Colonic mucosa (tissue), 4 donors: ENCODE measurements at places on chromosomes 6 and 20. TPM values are rescaled to one million over a fixed set of nuclear protein-coding genes. Genes with fewer than 3 reads are reported as not detected.

- H3K4me3 ChIP-seq, result no peak overlapping the region
- H3K36me3 ChIP-seq, result no peaks in the 10 kb centered on the region
- no peaks in the 10 kb centered on the region for H3K4me1 ChIP-seq
- no peak for DNase-seq
- H3K27ac ChIP-seq, result no peak overlapping the region
These were observed 73.5 kb upstream of the DTNBP1 start for GRCh38 chr6:15736297-15736696.

DNA sequence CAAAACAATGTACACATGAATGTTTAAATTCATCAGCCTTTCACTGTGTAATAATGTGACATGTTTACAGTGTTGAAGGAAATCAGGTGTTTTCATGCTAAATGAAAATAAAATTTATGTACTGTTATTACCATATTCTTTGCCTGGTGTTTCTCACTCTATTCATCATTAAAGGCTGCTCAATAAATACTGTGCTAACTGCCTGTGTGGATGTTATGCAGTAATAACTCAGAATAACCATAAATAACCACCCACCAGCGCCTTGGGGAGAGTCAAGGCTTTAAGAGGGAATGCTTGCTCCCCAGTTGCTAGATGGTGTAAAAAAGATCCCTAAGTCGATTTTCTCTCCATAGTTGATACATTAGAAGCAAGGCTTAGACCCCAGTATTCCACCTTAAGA is 299.9 kb downstream of the EYA4 start:
- H3K36me3 ChIP-seq, result no peaks in the 10 kb centered on the region
- no peak for DNase-seq
- no peak overlapping the region for H3K4me3 ChIP-seq
- no peaks in the 10 kb centered on the region for H3K27me3 ChIP-seq

- no peaks in the 10 kb centered on the region for H3K27me3 ChIP-seq
- no peak overlapping the region for H3K27ac ChIP-seq
- H3K4me3 ChIP-seq, result no peak overlapping the region
These were observed 114.4 kb upstream of the MAP3K7 start for GRCh38 chr6:90701146-90701781.

LY6G6D gene
- total RNA-seq, result not detected

DNA sequence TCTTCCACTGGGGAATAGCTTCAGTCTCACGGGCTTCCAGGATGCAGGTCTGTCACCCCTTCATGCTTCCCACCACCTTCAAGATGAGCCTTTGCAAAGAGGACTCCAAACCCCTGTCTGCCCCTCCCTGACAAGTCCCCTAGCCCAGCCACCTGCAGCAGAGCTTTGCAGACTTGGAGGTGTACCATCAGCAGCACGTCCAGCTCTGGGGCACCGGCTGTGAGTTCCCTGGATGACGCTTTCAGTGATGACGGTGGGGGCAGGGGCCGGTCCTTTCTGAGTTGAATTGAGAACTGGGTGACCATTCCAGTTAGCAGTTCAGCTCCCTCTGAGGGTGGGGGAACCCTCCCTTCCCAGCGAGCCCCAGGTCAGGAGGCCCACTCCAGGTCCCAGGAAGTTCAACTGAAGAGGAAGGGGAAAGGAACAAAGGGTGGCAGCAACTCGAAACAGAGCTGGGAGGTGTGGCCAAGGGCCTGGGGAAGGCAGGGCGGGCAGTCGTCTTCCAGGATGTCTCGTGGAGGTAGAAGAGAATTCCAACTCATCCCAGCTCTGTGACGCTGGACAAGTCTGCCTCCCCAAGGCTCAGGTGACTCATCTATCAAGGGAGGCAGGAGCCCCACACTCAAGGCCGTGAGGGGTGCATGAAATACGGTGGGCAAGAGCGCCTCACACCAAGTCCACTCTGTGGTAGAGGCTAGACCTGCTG is 86.0 kb downstream of the PTPN1 start:
- H3K4me1 ChIP-seq, result peaks cover 4% of the 10 kb centered on the region
- no peaks in the 10 kb centered on the region for H3K27me3 ChIP-seq
- no peak overlapping the region for H3K27ac ChIP-seq
- no peaks in the 10 kb centered on the region for H3K36me3 ChIP-seq
- no peak for DNase-seq

- no peak for DNase-seq
- no peaks in the 10 kb centered on the region for H3K36me3 ChIP-seq
- H3K4me3 ChIP-seq, result no peak overlapping the region
- H3K27me3 ChIP-seq, result no peaks in the 10 kb centered on the region
- H3K27ac ChIP-seq, result no peak overlapping the region
- peaks cover 8% of the 10 kb centered on the region for H3K4me1 ChIP-seq
These were observed 165.2 kb downstream of the BCAS1 start for GRCh38 chr20:53905019-53905819.

- no peak overlapping the region for H3K27ac ChIP-seq
- no peaks in the 10 kb centered on the region for H3K4me1 ChIP-seq
- no peaks in the 10 kb centered on the region for H3K27me3 ChIP-seq
- no peaks in the 10 kb centered on the region for H3K36me3 ChIP-seq
- H3K4me3 ChIP-seq, result no peak overlapping the region
These were observed 158.7 kb downstream of the TFAP2A start for GRCh38 chr6:10256113-10256690.
